ENCODE measurements at places on chromosomes 3 and 15. TPM values are rescaled to one million over a fixed set of nuclear protein-coding genes. Genes with fewer than 3 reads are reported as not detected.
A peak's percentile ranks its signal among the peaks of the same experiment; 100 is the strongest.

The CASR gene
- polyA plus RNA-seq: not detected

The COPB2 gene
- 41.0 TPM for polyA plus RNA-seq

The PLSCR5 gene
- not detected for polyA plus RNA-seq

The PRTG gene
- polyA plus RNA-seq: 0.23 TPM

The ZNF717 gene
- polyA plus RNA-seq: 4.5 TPM

The SCN11A gene
- polyA plus RNA-seq: not detected

The SI gene
- polyA plus RNA-seq: not detected

The RAB6B gene
- 23.6 TPM for polyA plus RNA-seq

The FAM81A gene
- 1.0 TPM for polyA plus RNA-seq

The C3orf52 gene
- polyA plus RNA-seq: 0.48 TPM

The RTP1 gene
- not detected for polyA plus RNA-seq

The RTP2 gene
- not detected for polyA plus RNA-seq

The GOLGA8B gene
- polyA plus RNA-seq: 21.0 TPM

The PTX3 gene
- polyA plus RNA-seq: 0.48 TPM

The CD276 gene
- 35.4 TPM for polyA plus RNA-seq

The HMG20A gene
- polyA plus RNA-seq: 20.4 TPM

GRCh38 chr3:102304550-102304949, 130.3 kb upstream of the ZPLD1 start:
- DNase-seq: no peak

DNA sequence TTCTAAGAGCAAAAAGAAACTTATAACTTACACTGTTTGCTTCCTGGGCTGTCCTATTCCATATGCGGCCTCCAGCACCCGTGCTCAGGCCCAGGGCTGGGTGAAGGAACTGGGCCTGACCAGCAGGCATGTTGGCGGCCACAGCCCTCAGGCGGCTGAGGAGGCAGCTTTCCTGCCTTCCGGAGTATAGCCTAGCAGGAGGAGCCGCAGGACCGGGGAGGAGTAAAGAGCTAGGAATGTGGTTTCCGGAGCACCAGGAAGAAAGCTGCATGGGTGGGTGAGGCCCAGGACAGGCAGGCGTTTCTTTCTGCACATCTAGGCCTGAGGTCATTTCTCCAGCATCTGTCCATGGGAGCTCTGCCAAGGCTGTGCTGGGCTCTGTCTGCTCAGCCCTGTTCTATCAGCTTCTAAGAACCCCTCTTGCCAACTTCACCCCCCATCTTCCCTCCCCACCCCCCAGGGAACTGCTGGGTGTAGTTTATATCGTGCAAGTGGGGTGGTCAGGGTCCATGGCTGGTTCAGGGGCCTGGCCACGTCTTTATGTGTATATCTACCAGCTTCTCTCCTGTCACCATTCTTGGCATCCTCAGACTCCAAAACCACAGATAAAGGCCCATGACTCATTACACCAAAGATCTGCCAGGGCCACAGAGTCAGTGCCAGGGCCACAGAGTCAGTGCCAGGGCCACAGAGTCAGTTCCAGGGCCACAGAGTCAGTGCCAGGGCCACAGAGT, 7.8 kb upstream of the KIF7 start:
- DNase-seq: peak; percentile 88

GRCh38 chr15:84822653-84823281, 5.6 kb downstream of the ALPK3 start:
- DNase-seq: no peak

GRCh38 chr3:64221571-64222257, 3.6 kb downstream of the PRICKLE2 start:
- no peak for DNase-seq

DNA sequence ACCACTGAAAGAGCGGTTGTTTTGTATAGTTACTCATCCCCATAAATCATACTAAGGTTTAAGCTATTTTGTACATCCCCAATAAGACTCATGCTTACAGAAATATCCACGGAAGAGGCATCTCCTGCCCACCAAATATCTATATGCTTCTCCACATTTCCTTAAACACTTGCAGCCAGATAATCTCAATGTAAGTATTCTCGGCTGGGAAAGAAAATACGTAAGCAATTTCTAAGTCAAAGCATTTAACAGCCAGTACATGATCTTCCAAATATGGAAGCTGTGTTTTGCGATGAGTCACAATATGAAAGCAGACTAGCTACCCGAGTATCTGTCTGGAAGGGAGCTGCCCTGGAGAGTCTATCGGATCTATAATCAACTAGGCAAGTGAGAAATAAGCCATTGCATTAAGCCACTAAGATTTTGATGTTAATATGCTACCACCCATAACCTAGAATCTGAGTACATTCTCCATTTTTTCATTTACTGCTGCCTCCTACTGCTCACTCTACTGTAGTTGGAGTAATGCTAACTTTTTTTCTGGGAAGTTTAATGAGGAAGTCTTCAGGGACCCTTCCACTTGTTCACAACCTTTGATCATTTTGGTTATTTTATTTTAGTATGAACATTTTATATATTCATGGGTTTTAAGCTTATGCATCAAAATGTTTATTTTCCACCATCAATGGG, 26.9 kb upstream of the ZMAT3 start:
- DNase-seq: no peak

DNA sequence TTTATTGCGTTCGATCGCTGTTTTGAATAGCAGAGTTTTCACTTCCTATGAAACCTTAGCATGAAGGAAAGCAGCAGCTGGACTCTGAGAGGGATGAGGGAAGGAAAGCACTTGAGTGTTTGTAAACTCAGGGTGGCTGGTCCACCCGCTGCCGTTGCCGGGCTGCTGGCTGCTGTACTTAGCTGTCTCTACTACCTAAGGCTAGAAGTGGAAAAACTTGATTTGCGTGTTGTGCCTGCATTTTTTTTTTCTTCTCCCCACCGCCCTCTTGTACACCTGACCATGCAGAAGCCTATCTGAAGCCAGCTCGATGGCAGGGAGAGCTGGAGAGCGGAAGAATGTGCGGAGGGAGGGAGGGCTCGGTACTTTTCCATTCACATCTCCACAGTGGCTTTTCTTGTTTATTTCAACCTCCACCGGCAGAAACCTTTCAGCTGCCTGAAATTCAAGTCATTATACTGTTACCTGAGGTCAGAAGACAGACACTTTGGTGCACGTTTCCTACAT, 4.8 kb upstream of the BCL6 start:
- DNase-seq: no peak

- DNase-seq: no peak
These were observed 245.7 kb downstream of the ADAMTSL3 start for GRCh38 chr15:83899670-83900069.

DNA sequence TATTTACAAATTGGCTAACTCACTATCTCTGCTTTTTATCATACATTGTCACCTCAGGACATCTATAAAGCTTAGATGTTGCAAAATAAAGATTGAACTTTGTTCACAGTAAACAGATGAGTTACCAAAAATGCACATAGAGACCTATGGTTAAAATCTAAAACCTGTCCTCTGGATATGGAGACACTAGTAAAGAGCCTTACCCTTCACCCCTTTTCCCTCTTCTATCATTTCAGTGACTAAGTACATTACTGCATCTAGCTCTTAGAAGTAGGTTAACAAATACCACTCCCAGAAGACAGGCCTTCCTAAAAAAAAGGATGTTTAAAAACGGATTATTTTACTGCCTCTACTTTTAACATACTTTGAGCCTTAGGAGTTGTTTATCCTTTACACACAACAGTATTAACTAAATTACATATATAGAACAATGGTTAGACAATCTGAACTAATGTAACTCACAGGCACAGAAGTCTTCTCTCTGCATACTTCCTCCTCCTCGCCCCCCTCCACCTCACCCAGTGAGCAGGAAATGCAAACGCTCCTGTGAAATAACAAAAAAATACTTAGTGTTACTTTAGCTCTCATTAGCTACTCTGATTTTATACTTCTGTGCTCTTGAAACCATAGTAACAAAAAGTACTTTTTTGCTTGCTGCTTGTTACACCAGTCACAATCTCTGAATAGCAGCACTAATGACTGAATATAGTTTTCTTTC, 23.3 kb downstream of the IREB2 start:
- DNase-seq: no peak

- DNase-seq: no peak
These were observed 6.0 kb downstream of the IL1RAP start for GRCh38 chr3:190519886-190520285.

DNA sequence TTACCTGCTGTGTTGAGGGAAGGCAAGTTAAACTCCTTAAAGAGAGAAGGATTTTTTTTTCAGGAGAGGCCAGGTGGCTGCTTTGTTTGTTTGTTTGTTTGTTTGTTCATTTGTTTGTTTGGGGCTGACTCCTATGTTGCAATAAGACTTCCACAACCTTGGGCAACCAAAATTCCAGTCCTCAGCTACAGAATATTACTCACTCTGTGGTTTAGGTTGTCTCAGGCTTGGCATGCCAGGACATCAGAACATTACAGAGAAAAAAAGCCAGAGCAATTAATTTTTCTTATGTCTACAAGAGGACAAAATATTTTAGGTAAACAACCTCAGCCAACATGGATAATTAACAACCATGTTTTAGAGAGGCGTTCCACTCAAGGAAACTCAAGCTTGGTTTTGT, 156.7 kb upstream of the ATP11B start:
- no peak for DNase-seq

- no peak for DNase-seq
These were observed 9.9 kb downstream of the FILIP1L start for GRCh38 chr3:100104442-100104798.

DNA sequence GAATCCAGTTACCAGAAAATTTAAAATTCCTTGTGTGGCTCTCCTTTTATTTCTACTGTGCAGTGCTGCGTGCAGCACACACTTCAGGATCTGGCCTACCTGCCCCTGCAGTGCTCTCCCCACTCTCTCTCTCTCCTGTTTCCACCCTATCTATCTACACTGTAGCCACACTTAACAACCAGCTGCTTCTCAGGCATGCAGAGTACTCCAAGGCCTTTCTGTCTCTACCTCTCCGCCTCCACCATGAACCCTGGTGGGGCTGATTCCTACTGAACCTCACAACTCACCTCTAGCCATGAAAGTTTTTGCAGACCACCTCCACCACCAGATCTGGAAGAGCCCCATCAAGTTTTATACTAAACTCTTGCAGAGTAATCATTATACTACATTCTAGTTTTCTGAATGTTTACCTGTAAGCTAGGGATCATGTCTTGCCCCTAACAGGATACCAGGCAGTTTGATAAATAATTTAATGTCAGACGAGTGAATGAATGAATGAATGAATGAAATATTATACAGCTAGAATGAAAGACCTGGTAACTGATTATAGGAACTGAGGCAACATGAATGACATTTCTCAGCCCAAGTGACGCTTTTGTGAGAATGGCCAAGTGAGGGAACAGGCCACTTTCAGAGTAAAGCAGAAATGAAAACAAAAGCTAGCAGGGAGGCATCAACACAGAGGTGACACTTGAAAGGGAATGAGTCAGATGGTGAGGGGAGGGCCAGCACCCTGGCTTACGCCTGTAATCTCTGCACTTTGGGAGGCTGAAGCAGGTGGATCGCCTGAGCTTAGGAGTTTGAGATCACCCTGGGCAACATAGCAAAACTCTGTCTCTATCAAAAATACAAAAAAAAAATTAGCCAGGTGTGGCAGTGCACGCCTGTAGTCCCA, 363.5 kb downstream of the FOXP1 start:
- no peak for DNase-seq

DNA sequence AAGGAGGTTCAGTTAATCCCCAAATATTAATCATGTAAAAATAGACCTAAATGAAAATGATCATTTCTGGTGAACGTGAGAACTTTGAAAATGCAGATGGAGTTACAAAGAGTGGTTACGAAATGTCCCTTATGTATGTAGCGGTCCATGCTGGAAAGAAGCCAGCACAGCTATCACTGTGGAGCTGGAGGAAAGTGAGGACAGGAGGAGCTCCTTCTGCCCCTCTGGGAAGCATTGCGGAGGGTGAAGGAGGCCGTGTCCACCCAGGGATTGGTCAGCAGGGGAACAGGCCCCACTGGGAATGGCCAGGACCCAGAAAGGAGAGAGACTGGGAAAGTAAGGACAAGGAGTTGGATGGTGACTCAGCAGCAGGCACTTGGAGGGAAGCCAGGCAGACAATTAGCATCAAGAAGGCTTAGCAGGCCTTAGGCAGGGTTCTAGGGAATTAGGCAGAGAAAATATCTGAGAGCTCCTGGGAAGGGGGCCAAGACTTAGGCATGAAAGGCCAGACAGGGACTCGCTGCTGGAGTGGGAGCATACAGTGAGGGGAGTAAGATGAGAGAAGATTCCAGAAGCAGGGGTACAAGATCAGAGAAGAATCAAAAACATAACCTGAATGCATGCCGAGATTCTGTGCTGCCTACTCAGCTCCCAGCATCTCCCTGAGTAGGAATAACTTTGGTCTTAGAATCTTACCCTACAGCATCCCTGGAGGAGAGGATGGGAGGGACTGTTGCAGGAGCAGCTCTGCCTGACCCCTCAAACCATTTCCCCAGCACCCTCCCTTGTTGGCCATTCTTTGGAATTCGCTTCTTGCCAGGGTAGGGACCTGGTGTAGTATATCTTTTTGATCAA, 171.0 kb upstream of the UMPS start:
- peak; percentile 86 for DNase-seq

DNA sequence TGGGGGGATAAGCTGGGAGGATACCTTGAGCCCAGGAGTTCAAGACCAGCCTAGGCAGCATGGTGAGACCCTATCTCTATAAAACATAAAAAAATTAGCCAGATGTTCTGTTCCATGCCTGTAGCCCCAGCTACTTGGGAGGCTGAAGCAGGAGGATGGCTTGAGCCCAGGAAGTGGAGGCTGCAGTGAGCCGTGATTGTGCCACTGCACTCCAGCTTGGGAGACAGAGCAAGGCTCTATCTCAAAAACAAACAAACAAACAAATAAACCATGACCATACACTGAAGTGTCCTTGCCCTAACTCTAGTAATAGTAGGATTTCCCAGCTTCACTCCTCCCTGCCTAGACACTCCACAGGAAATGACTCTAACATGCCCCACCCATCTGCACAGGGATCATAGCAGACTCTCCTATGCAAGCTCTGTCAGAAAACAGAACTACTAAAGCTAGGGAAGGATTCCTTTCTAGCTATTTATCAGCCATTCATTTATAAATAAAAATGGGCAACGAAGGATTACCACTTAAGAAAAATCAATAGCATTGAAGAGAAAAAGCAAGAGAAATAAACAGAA, 4.6 kb downstream of the ERICH6 start:
- DNase-seq: no peak

GRCh38 chr3:173191611-173192010, 50.6 kb upstream of the SPATA16 start:
- no peak for DNase-seq

- no peak for DNase-seq
These were observed 45.1 kb upstream of the RSL24D1 start for GRCh38 chr15:55241891-55242290.

DNA sequence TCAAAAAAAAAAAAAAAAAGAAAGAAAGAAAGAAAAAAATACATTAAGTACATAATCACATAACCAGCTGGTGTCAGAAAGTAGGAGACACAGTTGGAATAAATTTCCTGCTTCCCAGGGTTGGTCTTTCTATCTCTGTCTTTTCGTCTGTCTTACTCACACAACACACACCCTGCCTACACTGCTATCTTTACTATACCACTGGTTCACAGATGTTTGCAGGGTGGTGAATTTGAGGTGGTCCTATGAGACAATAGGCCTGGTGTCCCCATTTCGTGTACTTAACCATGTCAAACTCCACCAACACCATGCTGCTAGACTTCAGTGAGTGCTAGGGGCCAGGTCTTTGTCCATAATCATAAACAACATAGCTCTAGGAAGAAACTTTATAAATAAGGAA, 17.6 kb upstream of the CD47 start:
- DNase-seq: no peak

- no peak for DNase-seq
These were observed 7.6 kb downstream of the TF start for GRCh38 chr3:133753779-133754164.

- DNase-seq: no peak
These were observed 27.6 kb upstream of the NUDT16 start for GRCh38 chr3:131353986-131354385.

All from right cardiac atrium (tissue), 5 donors.